ENCODE measurements at places on chromosomes 12 and 14.

DNA sequence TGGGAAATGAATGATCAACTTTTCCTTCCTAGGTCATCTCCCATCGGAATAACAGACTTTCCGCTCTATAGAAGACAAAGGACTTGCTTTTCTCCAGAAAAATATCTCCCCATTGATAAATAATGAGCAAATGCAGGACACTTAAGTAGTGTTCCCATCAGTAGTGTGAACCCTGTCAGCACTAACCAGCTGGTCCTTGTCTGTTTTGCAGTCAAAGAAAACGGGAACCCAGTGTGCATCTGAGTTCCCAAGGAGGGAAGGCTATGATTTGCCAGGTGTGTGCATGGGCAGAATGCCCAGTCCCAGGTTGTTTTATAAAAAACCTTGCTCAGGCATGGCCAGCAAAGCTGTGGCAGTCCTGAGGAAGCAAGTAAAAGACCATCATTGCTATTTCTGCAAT is 256.5 kb upstream of the HMGA2 start:
- DNase-seq: no peak
- H3K27ac ChIP-seq: no peak overlapping the region
- no peaks in the 10 kb centered on the region for H3K4me1 ChIP-seq
- H3K4me3 ChIP-seq: no peak overlapping the region
- H3K36me3 ChIP-seq: no peaks in the 10 kb centered on the region
- H3K27me3 ChIP-seq: no peaks in the 10 kb centered on the region

DNA sequence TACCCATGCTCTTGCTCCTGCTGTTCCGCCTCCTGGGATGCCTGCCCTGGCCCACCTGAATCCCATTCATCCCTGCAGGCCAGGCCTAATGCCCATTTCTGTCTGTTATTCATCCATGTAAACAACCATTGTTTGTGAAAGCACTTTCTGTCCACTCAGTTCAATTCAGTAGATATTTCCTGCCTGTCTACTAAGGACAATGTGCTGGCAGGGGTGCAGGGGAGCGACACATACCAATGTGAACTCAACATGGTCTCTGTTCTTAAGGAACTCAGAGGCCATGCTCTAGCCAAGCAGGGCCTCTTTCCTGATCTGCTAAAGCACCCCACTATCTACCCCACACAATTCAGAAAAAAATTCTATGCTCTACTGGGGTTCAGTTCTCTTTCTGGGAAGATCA is 88.5 kb upstream of the ZFP36L1 start:
- H3K4me3 ChIP-seq: no peak overlapping the region
- H3K27ac ChIP-seq: peak overlapping the region; percentile 11
- no peaks in the 10 kb centered on the region for H3K27me3 ChIP-seq
- DNase-seq: no peak
- peaks cover 12% of the 10 kb centered on the region for H3K4me1 ChIP-seq

GRCh38 chr12:1611803-1612572 is 17.0 kb upstream of the WNT5B start:
- H3K4me3 ChIP-seq: no peak overlapping the region
- no peak for DNase-seq
- H3K27ac ChIP-seq: no peak overlapping the region
- H3K4me1 ChIP-seq: peaks cover 27% of the 10 kb centered on the region
- H3K27me3 ChIP-seq: no peaks in the 10 kb centered on the region
- no peaks in the 10 kb centered on the region for H3K36me3 ChIP-seq

GRCh38 chr14:61564618-61565091 is 130.7 kb upstream of the HIF1A start:
- no peak for DNase-seq
- peak overlapping the region; percentile 87 for H3K27ac ChIP-seq
- no peak overlapping the region for H3K4me3 ChIP-seq
- peaks cover 100% of the 10 kb centered on the region for H3K4me1 ChIP-seq
- H3K27me3 ChIP-seq: no peaks in the 10 kb centered on the region
- no peaks in the 10 kb centered on the region for H3K36me3 ChIP-seq

DNA sequence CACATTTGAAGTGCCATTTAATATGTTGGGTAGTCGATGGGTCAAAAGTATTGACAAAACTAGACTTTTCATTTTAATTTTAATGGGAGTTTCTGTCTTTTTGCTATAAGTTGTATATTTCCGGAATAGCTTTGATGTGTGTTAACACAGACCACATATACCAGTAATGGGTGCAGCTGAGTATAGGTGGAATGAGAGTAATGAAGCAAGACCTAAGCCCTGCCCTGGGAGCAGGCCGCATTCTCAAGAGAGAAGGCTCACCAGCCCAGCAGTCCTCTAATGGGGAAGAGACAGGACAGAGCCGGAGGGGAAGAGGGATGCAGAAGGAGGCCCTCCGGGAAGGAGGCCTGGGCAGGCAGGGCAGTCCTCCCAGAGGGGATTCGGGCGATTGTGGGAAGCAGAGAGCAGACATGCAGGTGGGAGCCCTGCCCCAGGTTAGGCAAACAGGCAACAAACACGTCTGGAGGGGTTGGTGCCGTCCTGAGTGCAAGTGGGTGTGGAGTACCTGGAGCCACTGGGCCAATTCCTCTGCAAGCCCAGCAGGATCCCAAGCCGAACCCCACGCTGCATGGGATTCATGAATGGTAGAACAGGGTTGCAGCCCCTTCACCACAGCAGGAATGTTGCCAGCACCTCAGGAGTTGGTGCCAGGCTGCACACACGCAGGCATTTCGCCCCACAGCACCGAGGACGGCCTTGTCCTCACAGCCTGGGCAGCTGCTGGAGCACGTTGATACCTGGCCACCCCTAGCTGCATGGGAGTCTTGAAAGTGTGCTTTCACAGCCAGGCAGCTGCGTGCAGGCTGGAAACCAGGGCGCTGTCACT is 7.8 kb downstream of the CKB start:
- no peak overlapping the region for H3K4me3 ChIP-seq
- H3K4me1 ChIP-seq: peaks cover 32% of the 10 kb centered on the region
- no peak overlapping the region for H3K27ac ChIP-seq
- H3K27me3 ChIP-seq: no peaks in the 10 kb centered on the region
- DNase-seq: no peak

DNA sequence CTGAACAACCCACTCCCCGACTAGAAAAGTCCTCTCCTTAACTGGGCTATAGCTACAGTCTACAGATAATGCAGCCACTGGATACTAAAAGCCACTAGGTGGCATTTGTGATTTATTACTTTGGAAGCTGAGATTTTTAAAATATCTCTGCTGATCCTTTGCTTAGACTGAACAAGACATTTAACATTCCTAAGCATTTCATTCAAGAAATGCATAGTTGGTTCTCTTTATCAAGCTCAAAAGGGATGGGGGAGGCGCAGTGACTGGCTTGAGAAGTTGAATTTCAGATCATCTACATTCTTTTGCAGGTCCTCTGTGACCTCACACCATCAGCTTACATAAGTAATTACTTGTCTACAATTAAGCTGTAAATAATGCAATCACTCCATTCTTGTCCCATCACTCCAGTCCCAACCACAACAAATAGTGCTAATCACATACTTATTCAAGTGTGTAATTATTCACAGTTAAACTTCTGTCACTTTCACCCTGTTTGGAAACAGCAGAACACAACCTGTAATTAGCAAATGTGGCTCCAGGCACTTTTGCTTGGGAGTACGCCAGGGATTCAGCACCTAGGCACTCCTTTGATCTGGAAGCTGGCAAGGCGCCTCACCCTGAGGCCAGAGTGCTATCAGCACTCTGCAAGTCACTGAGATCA is 203.6 kb downstream of the NOVA1 start:
- H3K36me3 ChIP-seq: no peaks in the 10 kb centered on the region
- DNase-seq: no peak
- no peak overlapping the region for H3K4me3 ChIP-seq
- H3K4me1 ChIP-seq: peaks cover 42% of the 10 kb centered on the region
- H3K27me3 ChIP-seq: no peaks in the 10 kb centered on the region

GRCh38 chr14:35336494-35337268 is 44.5 kb downstream of the PSMA6 start:
- H3K4me3 ChIP-seq: no peak overlapping the region
- peaks cover 94% of the 10 kb centered on the region for H3K4me1 ChIP-seq
- H3K36me3 ChIP-seq: no peaks in the 10 kb centered on the region
- peak overlapping the region; percentile 91 for H3K27ac ChIP-seq
- H3K27me3 ChIP-seq: no peaks in the 10 kb centered on the region

GRCh38 chr14:41062826-41063225 is 543.9 kb upstream of the LRFN5 start:
- no peak for DNase-seq
- H3K4me3 ChIP-seq: no peak overlapping the region
- H3K27me3 ChIP-seq: no peaks in the 10 kb centered on the region
- H3K27ac ChIP-seq: no peak overlapping the region
- no peaks in the 10 kb centered on the region for H3K36me3 ChIP-seq

- H3K4me3 ChIP-seq: no peak overlapping the region
- DNase-seq: no peak
- no peak overlapping the region for H3K27ac ChIP-seq
- H3K36me3 ChIP-seq: no peaks in the 10 kb centered on the region
Measured at GRCh38 chr12:89334548-89335169, 17.6 kb downstream of the DUSP6 start.
